ENCODE measurements at places on chromosomes 3 and 15.
A peak's percentile ranks its signal among the peaks of the same experiment; 100 is the strongest.

DNA sequence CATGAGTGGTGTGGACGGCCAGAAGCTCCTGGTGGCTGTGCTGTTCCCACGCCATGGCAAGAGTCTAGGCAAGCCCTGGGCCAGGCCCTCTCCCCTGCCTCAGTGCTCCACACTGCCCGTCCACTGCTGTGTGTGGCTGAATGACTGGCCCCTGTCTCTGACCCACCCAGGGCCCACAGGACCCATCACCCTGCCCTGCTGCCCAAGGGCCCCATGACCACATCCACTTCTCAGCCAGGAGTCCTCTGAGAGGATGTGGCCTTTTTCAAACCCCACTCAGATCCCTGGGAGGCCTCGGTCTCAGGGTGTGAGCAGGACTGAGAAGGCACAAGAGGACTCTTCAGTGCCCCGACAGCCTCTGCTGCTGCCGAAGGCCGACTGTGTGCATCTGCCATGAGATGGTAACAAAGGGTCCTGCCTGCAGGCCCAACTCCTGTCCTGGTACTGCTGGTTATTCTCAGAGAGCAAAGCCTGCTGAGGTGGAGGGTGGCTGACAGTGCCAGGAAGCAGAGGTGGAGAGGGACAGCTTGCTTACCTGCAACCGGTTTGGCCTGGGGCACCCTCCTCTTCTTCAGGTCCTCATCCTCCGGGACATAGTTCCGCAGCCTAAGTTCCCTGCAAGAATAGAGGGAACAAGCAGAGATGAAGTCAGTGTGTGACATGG is 47.5 kb downstream of the PTH1R start:
- DNase-seq, result no peak

GRCh38 chr3:89227218-89227617 is 119.8 kb downstream of the EPHA3 start:
- no peak for DNase-seq

GRCh38 chr3:65245133-65246063 is 557.6 kb upstream of the ADAMTS9 start:
- no peak for DNase-seq

DNA sequence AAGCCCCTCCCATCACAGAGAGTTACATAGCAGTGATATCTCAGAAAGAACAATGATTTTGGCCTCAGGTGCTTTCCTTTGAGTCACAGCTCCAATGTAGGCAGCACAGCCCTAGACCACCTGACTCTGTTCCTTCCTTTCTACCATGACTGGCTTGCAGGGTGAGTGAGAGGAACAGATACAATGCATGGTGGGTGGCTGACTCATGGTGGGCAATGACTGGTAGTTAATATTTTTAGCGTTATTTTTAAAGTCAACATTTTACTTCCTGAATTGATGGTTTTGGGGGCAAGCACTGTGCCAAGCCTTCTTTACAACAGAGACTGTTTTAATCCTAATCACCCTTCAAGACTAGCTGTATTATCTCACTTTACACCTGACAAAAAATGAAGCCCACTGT is 32.8 kb upstream of the ST3GAL6 start:
- DNase-seq, result no peak

GRCh38 chr3:141412936-141413354 is 44.6 kb downstream of the ZBTB38 start:
- no peak for DNase-seq

DNA sequence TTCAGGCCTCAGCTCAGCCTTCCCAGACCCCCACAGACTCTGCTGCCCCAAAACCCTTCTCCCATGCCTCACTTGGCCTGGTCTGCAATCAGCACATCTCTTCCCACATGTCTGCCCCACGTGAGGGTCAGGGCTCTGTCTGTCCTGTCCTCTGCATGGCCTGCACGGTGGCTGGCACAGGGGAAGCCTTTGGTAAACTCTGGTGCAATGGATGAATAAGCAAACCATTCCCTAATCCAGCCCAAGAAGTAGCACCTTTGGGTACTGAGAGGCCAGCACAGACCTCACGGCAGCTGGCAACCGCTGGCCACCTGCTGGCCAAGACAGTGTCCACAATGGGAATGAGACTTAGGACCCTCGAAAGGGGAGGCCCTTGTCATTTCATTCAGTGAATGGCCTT is 27.7 kb downstream of the ABTB1 start:
- DNase-seq, result no peak

DNA sequence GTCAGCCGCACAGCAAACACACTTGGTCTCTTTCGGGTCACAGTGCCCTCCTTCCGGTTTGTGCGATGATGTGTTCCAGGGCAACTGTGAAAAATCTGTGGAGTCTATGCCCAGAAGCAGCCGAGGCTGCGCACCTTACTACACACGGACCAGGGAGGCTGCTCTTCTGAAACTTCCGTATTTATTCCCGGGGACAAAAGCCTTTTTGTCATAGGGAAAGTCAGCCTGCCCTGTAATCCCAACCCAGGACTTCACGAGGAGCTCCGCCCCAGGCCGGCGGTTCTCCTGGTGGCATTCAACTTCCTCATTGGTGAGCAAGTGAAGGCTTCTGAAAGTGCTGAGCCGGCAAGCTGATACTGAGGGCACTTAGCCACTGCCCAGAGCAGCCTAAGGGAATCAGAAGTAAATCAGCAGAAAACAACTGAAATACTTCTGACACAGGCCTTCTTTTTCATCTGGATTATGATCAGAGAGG is 126.5 kb downstream of the FMN1 start:
- DNase-seq, result no peak

DNA sequence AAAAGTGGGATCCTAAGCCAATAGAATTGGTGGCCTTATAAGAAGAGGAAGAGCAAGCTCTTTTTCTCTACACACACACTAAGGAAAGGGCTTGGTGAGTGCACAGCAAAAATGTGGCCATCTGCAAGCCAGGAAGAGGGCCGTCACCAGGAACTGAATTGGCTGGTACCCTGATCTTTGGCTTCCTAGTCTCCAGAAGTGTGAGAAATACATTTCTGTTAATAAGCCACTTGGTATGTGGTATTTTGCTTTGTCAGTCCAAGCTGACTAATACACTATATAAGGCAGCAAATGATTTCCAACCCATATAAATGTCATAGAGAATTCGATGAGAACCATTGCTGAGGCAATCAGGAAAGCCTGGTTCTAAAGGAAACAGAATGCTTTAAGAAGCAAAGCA is 816.3 kb upstream of the SEMA6D start:
- no peak for DNase-seq

GRCh38 chr3:116808725-116809124 is 99.1 kb downstream of the TUSC7 start:
- no peak for DNase-seq

DNA sequence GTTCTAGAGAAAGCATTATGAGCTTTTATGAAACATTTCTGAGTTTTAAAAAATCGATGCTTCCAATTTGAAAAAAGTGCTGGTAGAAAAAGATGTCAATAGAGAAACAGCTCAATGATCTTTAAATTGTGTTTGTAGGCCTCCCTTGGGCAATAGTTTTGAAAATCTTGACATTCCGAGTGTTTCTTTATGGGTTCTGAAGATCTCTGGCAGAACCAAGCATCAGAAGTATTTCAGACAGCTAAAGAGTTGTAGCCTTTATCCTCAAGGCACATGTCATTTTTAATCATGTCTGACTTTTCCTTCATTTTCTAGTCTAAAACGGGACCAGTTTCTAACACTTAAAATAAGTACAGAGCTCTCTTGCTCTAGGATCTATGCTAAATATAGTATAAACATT is 188.1 kb upstream of the CBLB start:
- DNase-seq, result no peak

DNA sequence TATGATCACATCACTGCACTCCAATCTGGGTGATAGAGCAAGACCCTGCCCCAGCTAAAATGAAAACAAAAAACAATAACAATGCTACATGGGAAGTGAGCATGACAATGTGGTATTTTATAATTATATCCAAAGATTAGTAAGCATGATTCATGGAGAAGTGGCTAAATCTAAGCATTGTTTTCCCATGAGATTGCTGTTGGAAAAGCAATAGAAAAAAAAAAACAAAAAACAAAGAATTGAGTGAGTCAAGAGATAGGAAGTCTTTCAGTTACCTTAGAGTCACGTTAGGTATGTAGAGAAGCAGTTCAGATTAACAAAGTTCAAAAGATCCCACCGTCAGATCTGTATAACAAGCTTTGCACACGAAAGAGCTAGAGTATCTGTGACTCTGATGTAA is 210.3 kb upstream of the CNTN6 start:
- no peak for DNase-seq

- no peak for DNase-seq
Observed at GRCh38 chr3:113055201-113055600, 64.4 kb downstream of the GTPBP8 start.

GRCh38 chr3:48919215-48920138 is 835 bp downstream of the ARIH2 start:
- DNase-seq, result peak; percentile 66

GRCh38 chr15:41782371-41783282 is 8.3 kb downstream of the MAPKBP1 start:
- DNase-seq, result no peak

DNA sequence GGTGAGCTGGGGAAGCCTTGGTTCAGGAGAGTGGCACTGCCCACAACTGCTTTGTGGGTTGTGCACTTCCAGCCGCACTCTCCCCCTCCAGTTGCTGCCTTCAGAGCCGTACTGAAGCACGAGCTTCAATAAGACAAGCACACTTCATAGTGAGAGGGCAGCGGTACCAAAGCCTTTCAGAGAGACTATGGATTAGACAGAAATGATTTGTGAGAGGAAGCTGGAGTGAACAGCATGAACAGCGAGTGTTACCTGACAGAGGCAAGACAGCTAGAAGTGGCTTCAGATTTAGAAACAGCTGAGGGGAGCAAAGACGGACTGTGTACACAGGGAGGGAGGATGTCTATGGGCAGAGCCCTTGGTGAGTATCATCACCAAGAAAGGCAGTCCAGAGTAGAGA is 31.1 kb downstream of the HCLS1 start:
- no peak for DNase-seq

GRCh38 chr3:101928890-101929289 is 79.6 kb downstream of the NFKBIZ start:
- DNase-seq, result no peak

GRCh38 chr3:130835483-130835882 is 58.4 kb upstream of the ATP2C1 start:
- DNase-seq, result no peak

DNA sequence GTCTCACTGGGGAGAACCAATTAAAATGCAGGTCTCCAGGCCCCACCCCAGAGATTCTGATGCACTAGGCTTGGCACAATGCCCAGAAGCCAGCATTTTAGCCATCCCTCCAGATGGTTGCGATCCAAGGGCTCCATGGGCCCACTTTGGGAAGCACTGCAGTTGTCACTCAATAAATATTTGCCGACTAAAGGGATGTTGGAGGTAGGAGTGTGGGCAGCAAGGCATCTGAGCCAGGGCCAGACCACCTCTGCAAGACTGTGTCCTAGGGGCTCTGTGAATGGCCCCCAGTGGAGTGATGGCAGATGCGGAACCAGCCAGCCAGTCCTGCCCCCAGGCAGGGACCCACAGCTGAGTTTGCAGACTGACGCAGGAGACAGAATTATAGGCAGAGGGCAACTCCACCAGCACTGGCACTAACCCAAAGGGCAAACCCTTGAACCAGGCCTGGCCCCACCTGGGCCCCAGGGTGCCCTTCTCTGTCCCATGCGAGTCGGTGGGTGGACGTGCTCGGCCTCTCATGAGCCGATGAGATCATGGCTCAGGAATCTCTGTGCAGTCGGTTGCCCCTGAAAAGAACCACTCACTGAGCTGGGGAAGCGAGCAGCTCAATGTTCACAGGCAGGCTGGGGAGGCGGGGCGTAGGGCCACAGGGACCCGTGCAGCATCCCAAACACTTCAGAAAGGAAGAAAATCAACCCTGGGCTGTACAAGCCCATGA is 49.7 kb downstream of the SEMA5B start:
- DNase-seq, result no peak

GRCh38 chr15:78810362-78811123 is 721 bp downstream of the ADAMTS7 start:
- DNase-seq, result no peak

GRCh38 chr15:54045397-54045796 is 67.2 kb downstream of the UNC13C start:
- no peak for DNase-seq

- DNase-seq, result no peak
Observed at GRCh38 chr15:77980098-77980497, 97.4 kb downstream of the TBC1D2B start.

- no peak for DNase-seq
Observed at GRCh38 chr3:197011780-197012539, 17.7 kb downstream of the MELTF start.

GRCh38 chr15:41813426-41813825 is 14.5 kb upstream of the JMJD7 start:
- DNase-seq, result no peak

GRCh38 chr15:85545752-85546151 is 165.3 kb downstream of the AKAP13 start:
- DNase-seq, result no peak

- DNase-seq, result no peak
Observed at GRCh38 chr15:34012461-34013028, 26.5 kb downstream of the AVEN start.

GRCh38 chr3:45029661-45030060 is 3.6 kb downstream of the CLEC3B start:
- DNase-seq, result no peak

DNA sequence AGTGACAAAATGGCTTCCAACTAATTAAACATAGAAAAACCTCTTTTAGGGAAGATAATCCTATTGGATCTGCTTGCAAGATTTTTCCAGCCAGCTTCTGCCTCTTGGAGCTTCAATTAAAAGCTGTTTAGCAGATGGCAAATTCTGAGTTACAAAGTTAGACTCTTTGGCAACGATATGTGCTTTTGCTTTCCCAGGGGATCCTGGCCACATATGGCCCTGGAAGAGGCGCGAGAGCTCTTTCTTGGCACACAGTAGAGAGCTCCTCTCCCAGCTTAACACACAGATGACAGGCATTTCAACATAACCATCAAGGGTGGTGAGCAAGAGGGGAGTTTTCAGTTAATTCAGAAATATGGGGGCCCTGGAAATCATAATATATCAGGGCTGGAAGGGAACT is 41.6 kb upstream of the GALNT15 start:
- no peak for DNase-seq

- no peak for DNase-seq
Observed at GRCh38 chr15:90020021-90020735, 19.1 kb downstream of the ZNF710 start.
